GM06990 (cell line): ENCODE measurements at places on chromosomes 1 and 21.

- no peak for DNase-seq
These were observed 322.8 kb downstream of the SEC16B start for GRCh38 chr1:177646757-177647730.

GRCh38 chr1:155880251-155880650 is 20.9 kb downstream of the SYT11 start:
- no peak for DNase-seq

- DNase-seq, result no peak
These were observed 39.5 kb downstream of the RGS8 start for GRCh38 chr1:182644886-182645285.

- no peak for DNase-seq
These were observed 79.2 kb downstream of the NIBAN1 start for GRCh38 chr1:184895086-184895485.

DNA sequence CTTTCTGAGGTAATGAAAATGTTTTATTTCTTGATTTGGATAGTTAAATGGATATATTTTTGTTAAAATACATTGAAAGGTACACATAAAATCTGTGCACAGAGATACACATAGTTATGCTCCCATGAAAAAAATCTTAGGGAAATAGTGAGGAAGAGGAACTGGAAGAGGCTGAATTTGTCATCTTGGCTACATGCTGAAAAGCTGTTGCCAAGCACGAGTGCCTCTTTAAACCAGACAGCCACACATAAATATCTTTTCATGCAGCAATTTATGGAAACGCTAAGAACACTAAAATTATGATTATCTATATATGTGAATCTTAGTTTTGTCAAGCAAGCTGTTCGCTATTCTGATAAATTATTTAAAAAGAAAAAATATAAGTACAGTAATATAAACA is 12.8 kb upstream of the ADAR start:
- no peak for DNase-seq

- no peak for DNase-seq
These were observed 213.8 kb downstream of the PLA2G4A start for GRCh38 chr1:187042538-187042937.

- DNase-seq, result no peak
These were observed 140.0 kb downstream of the SMYD3 start for GRCh38 chr1:246367041-246367440.

DNA sequence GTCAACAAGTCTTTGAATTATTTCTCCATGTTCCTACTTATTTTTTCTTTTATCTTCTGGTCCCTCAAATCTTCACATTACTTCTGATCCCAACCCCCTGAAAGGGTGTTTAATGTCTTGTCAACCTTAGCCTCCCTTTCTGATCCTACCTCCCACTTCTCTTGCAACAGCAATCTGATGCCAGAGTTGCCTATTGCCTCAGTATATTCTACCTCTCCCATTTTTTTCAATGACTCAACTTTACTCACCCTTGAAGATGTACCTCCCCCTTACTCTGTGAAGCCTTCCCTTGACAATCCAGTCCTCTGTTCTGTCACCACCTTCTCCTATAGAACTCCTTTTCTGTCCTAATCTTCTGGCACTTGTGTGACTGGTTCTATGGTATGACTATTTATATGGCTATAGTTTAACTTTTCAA is 99.5 kb upstream of the CD55 start:
- no peak for DNase-seq

GRCh38 chr21:43910460-43910859 is 45.4 kb downstream of the AGPAT3 start:
- DNase-seq, result no peak

GRCh38 chr1:24936684-24937083 is 6.6 kb upstream of the RUNX3 start:
- no peak for DNase-seq

- DNase-seq, result no peak
These were observed 275.2 kb upstream of the NEGR1 start for GRCh38 chr1:72557446-72558049.

DNA sequence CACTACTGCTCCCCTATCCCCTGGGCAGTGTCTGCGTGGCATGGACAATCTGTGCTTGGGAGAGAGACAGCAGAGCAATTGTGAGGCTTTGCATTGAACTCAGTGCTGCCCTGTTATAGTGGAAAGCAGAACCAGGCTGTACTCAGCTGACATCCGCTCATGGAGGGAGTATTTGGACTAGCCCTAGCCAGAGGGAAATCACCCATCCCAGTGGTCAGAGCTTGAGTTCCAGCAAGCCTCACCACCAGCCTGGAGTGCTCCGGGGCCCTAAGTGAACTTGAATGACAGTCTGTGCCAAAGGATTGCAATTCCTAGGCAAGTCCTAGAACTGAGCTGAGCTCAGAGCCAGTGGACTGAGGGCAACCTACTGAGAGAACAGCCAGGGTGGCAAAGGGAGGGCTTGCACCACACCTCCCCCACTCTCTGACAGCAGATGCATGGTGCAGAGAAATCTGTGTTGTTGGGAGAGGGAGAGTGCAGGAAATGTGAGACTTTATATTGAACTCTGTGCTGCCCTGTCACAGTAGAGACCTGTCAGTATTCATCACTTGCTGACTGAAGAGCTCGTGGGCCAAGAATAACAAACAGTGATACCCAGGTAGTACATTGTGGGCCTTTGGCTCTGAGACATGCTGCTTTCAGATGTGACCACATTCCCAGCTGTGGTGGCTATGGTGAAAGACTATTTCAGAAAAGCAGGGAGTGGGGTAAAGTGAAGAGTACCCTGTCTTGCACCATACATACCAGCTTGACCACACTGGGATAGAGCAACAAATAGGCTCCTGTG is 107.7 kb upstream of the SLC5A9 start:
- DNase-seq, result no peak

- no peak for DNase-seq
These were observed 50.6 kb downstream of the DNTTIP2 start for GRCh38 chr1:93828367-93828755.

GRCh38 chr1:2335721-2336455 is 55.5 kb downstream of the MORN1 start:
- no peak for DNase-seq

GRCh38 chr1:244113532-244114320 is 62.6 kb downstream of the ZBTB18 start:
- DNase-seq, result no peak

GRCh38 chr1:185373813-185374529 is 56.9 kb upstream of the IVNS1ABP start:
- no peak for DNase-seq

DNA sequence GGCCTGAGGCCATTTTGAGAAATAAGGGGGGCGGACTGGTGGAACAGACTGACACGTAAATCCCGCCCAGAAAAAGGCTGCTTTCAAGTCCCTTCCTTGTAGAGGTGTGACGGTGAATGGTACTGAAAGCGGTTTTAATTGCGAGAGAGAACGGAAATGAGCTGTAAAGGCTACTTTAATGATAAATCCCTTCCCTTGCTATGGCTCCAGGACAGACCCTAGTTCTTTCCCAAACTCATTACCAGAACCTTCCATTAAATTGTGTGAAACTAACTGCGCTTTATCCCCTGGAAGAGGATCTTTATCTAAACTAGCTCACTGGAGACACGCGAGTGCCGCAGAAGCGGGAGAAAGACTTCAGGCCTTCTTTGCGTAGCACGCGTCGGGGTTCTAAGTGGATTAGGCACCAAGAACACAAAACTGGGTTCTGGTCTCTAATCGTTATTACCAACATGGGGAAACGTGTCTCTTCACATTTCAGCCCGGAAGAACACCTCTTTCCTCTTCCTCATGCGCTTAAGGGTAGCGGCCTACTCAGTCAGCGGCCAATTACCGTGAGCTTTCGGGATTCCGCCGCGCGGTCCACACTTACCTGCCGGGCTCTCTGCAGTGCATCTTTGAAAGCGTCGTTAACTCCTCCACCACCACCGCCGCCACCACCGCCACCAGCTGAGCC is 441 bp downstream of the FUBP1 start:
- peak; percentile 72 for DNase-seq

DNA sequence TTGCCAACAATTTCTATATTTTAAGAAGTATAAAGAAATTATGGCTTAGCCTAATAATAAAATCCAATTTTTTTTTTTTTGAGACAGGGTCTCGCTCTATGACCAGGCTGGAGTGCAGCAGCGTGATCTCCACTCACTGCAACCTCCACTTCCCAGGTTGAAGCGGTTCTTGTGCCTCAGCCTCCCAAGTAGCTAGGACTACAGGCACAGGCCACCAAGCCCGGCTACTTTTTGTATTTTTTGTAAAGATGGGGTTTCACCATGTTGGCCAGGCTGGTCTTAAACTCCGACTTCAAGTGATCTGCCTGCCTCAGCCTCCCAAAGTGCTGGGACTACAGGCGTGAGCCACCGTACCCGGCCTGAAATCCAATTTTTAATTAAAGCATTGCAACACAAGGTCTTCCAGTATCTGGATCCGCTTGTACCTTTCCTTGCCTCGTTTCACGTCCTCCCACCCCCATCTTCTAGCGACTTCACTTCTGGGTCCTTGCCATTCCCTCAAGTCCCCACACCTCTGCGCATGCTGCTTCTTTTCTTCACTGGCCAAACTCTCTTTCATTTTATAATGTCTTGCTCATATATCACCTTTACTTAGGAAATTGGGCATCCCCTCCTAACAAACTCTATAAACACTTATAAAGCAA is 2.3 kb downstream of the FUBP1 start:
- no peak for DNase-seq

DNA sequence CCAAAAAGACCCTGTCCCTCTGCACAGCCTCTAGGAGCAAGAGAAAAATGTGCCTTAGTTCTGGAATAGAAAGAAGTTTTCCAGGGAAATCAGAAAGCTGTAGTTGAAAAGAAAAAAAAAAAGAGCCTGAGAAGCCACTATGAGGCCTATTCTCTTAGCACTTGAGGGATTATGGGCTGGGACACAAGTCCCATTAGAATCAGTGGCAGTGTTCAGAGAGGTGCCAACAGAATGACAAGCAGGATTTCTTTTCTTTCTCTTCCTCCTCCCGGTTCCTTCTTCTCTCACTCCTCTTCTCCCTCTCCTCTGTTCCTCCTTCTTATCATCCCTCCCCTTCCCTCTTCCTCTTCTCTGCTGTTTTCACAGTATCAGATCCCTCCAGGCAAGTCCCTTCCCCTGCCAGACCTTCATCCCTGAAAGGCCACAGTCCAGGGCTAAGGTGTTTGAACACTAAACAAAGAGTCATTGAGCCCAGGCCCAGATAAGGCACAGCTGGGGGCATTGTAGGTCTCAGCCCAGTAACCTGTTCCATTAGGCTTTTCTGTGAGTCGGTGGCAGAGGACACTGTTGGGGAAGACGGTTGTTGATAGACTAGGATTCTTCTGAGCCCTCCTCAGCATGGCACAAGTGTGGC is 64.7 kb upstream of the LPGAT1 start:
- no peak for DNase-seq

DNA sequence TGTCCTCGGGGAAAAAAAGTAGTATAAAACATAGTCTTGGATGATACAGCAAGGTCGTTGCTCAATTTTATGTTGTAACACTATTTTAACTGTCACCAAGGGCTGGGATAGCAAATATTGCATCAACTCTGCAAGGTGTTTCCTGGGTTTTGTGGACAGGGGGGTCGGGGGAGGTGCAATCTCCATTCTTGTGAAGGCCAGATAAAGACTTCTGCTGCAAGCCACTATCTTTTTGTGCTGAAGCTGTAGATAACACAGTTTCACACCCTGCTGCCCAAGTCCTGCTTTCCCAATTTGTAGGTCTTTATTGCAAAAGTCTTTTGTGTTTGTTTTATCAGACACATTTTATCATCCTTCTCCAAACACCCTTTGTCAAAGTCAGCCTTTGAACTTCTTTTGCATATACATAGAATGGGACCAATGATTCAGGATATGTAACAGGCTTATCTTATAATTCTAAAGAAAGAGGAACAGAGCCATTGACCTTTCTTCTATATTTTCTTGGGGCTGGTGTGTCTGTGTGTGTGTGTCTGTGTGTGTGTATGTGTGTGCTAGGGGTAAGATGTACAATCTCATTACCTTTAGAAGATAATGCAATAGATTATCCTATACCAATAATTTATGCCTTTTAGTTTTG is 140.6 kb downstream of the RUNX1 start:
- DNase-seq, result no peak

DNA sequence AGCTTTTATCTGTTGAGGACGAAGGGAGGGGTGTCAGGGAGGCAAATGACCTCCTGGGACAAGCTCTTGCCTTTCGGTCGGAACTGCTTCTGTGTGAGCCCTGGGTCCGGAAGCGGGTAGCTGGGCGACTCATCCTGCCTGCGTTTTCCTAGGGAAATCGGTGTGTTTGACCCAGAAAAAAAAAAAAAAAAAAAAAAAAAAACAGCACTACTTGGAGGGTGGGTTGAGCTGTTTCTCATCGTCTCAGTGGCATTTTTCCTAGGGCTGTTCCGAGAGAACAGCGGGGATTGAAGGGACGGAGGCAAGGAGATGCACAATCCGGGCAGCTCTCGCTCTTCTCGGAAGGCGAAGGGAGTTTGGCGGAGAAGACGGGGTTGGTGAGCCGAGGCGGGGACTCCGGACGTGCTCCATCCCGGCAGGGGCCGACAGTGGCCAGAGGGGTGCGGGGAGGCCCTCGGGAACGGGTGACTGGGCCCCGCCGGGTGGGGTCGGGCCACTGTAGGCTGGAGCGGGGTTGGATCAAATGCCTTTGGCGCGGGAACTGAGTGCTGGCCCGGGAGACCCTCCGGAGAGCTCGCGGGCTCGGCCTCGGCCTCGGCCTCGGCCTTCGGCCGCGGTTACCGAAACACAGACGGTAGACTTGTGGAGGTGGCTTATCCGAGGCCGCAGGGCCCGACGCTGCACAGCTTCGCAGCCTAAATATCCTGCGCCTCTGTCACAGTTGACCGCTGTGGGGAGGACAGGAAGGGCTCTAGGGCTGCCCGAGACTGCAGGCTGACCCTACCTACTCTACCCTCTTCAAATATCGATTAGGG is 2.4 kb upstream of the BARHL2 start:
- no peak for DNase-seq

DNA sequence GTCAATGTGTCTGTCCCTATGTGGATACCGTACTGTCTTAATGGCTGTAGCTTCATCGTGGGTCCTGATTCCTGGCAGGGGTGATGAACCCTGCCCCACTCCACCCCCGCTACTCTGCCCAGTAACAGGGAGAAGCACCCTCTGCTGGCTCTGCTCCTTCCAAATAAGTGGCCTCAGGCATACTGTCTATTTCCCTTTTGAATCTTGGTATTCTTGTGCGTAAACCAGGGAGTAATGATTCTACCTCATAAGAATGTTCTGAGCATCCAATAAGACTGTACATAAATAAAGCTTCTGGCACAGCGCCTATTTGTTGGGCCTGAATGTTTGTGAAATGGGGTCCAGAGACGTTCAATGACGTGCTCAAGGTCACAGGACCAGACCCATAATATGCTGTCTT is 35.2 kb upstream of the CTPS1 start:
- DNase-seq, result no peak

DNA sequence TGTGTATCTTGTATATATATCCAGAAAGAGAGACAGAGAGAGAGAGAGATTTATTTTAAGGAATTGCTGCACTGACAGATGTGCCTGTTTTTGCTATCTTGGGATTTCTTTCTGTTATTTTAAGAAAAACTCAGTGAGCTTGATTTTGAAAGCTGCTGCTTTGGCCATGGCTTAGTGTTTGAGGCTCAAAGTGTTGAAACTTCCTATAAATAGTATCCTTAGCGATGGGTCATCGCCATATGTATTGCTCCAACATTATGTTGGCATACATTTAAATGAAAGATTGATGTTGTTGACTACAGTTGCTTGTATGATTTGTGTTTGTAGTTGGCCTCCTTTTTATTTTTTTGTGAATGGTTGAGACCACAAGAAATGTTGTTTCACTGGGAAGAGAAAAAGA is 29.0 kb upstream of the NTPCR start:
- no peak for DNase-seq

- DNase-seq, result peak; percentile 65
These were observed 438 bp downstream of the MRPS6 start for GRCh38 chr21:34073749-34074282.
